ENCODE measurements at places on chromosomes 13 and 19.
A peak's percentile ranks its signal among the peaks of the same experiment; 100 is the strongest.

DNA sequence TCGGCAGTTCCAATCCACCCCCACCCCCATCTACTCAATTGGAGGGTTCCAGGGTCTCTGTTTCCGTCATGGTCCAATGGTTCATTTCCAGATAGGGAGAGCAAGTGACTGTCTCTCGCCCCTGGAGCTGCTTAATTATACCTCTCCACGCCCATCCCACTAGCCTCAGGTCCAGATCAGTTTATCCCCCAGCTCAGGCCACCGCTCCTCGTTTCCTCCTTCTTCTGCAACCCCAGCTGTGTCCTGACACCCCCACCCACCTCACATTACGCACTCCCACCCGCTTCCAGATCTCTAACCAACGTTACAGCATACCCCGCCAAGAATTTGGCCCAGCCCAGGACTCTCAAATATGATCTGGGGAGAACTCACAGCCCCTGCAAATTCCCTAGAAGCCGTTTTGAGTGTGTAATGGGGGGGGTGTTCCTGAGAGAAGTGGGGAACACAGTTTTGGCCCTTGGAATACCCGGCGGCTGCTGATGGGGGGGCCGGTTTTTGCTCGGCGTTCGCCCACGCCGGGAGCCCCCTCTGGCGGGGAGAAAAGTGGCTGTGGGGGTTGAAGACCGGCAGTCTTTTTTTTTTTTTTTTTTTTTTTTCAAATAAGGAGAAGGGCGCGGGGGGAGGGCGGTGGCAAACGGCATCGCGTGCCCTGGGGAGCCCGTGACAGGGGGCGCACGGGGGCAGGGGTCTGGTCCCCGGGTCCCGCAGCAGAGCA lies 1.7 kb upstream of the PDE4A start:
- DNase-seq = peak; percentile 40

DNA sequence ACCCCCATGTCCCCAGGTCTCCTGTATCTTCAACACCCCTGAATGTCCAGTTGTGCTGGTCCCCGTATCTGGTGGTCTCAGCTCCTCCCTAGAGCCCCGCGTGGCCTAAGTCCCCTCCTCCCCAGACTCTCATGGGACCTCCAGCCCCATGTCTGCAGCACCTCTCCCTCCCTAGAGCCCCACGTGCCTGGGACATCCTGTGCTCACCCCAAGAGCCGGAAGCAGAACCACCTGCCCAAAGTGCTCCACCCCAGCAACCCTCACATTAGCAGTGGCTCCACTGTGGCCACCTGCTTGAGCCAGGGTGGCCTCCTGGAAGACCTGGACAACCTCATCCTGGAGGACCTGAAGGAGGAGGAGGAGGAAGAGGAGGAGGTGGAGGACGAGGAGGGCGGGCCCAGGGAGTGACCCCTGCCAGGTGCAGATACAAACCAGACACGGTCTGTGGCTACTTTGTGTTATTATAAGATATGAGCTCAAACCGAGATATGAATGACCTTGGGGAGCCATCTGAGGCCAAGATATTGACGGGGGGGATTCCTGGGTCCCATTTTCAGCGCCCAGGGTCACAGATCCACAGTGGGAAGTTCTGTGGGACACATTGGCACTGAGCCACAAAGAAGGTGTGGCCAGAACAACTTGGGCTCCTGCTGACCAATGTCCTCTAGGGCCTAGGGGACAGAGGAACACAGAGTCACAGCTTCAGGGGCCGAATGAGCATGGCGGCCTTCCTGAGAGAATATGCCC lies 6.0 kb downstream of the SHFL start:
- DNase-seq = no peak

DNA sequence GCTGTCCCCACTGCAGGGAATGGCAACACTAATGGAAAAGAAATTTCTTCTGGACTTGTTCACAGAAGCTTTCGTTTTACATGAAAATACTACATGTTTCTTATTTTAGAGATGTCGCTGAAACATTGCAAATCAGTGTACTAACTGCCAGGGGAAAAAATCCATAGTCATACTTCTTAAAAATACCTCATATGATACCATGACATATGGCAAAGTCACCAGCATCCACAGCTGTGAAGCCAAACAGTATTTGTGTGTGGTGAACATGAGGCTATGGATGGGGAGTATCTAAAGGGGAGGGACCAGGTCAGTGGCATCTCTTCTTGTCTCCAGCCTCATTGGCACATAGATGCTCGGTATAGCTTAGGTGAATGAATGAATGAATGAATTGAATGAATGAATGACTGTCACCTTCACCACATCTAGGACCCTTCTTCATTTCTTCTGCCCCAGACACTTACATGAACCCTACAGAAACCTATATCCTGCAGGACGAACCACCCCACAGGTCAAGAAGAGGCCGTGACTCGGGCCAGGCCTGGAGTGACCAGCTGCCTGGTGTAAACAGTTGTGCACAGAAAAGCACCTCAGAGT lies 14.6 kb upstream of the CD33 start:
- DNase-seq = no peak

DNA sequence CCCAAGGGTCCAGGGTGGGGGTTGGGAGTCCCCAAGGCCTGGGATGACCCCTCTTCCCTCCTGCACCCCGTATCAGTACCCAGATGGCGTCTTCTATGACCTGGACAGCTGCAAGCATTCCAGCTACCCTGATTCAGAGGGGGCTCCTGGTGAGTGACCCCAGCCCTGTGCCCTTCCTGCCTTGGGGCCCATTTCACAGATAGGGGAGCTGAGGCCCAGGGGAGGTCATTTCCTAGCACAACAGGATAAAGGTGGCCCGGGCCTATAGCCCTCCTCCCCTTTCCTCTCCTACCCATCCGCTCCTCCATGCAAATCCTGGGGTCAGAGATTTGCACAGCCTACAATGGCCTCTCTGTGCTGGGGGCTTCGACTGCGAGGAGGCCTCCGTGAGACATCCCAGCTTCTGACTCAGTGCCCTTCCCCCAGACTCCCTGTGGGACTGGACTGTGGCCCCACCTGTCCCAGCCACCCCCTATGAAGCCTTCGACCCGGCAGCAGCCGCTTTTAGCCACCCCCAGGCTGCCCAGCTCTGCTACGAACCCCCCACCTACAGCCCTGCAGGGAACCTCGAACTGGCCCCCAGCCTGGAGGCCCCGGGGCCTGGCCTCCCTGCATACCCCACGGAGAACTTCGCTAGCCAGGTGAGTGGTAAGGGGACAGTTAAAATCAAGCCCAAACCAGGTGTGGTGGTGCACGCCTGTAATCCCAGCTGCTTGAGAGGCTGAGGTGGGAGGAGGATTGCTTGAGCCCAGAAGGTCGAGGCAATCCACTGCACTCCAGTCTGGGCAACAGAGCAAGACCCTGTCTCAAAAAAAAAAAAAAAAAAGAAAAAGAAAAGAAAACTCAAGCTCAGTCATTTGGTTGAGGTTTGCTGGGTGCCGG lies 3.9 kb downstream of the SPIB start:
- DNase-seq = no peak

GRCh38 chr13:102395174-102395573 lies 6.7 kb downstream of the FGF14 start:
- no peak for DNase-seq

DNA sequence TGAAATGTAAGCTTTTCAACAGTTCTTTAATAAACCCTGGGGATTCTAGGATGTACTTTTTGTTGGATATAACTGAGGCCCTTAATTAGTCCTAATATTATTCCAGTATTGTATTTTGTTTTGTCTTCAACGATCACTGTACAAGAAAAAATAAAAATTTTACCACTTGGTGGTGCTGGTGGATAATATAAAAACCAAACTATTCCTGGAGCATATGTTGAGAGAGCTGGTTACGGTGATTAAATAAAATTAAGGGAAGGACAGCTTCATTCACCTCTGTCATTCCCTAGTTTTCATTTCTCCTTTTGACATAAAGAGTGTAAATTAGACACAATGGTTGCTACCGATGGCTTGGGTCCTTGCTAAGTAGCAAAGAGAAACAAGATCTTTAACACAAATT lies 598.6 kb upstream of the PCDH20 start:
- peak; percentile 70 for DNase-seq

GRCh38 chr13:73290844-73291243 lies 232.0 kb downstream of the KLF5 start:
- DNase-seq = no peak

- no peak for DNase-seq
Measured at GRCh38 chr13:39557285-39557955, 45.6 kb downstream of the LHFPL6 start.

GRCh38 chr13:40644838-40645604 lies 21.4 kb downstream of the FOXO1 start:
- no peak for DNase-seq

DNA sequence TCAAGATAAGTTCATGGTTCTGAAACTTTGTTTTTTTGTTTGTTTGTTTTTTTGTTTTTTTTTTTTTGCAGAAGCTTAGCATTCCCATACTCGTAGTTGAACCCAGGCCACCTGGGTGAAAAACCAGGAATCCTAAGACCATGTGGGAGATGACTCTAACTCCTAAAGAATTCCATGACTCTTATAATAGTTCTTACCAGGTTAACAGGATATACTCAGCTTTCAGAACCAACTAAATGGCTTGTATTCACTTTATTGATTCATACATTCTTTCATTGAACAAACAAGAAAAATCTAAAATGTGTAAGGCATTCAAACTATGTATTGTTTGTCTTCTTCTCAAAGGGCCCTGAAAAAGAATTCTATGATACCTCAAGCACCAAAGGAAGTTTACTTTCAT lies 40.5 kb upstream of the KLF5 start:
- DNase-seq = no peak

DNA sequence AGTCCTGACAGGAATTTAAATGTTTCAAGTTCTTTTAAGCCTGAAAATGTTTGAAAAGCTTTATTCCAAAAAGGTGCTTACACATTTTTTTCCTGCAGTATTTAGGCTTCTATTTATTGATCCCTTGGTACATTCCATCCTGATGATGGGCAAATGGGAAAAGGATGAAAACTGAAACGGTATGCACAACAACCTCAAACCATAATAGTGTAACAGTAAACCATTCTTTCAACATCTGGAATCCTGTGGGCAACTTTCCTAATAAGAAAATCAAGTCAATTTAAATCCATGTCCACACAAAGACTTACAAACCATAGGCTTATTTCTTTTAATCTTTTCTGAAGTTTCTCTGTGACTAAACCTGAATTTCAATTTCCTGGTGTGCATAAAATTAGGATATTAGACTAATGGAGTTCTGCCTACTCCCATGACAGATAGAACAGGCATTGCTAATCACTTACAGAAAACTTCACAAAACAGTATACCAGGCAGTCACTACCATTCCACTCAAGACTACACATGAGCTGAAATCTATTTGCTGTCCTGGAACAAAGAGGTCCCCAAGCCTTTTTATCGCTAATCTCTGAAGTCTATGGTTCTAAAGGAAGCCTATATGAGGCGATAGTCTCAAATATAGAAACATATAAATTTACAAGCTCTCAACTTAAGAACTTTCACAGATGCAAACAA lies 103.3 kb downstream of the DLEU7 start:
- peak; percentile 69 for DNase-seq

DNA sequence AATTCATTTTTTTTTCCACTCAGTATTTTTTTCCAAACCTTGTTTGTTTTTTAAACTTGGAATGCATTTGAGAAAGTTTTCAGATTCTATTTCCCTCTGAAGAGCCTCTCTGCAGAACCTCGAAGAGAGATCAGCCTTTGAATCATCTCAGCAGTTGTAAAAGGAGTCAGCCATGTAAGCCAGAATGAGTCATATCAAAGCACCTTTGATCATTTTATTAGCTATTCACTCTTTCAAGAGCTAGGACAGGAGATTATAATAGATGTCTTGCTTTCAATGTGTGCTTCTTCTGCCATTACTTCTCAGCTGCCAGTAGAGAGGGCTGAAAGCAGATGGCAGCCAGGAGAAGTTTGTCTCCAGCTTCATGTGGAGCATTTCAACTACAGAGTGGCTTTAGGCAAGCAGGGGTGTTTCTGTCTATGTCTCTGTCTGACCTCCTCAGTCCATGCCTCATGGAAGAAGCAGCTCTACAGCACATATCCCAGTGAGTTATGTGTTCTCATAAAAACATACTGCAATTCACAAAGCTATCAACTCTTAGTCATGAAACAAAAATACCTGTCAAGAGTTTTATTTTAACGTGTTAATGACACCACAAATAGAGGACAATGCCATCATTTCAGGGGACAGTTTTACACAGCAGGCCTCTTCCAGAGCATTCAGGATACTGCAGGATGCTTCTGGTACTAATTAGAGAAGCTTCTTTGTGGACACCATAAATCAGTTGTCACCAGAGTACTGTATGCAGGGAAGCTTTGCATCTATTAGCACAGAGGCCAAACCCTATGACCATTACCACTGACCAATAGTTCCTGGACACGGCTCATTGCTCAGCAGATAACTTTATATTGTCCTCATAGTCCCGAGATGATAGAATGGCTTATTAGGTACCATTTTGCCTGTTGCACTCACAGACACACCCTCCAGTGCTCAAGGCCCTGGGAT lies 94.3 kb downstream of the NHLRC3 start:
- DNase-seq = no peak

- peak; percentile 68 for DNase-seq
Measured at GRCh38 chr19:45076029-45076850, at the start of gene ZNF296. Gene ZNF296 (minus strand): TSS chr19:45076478. CDS start chr19:45076373, 105 bp downstream.
